ENCODE measurements at places on chromosomes 4 and X. TPM values are rescaled to one million over a fixed set of nuclear protein-coding genes. Genes with fewer than 3 reads are reported as not detected.

Gene NUDT6
- total RNA-seq, result 13.7 TPM

DNA sequence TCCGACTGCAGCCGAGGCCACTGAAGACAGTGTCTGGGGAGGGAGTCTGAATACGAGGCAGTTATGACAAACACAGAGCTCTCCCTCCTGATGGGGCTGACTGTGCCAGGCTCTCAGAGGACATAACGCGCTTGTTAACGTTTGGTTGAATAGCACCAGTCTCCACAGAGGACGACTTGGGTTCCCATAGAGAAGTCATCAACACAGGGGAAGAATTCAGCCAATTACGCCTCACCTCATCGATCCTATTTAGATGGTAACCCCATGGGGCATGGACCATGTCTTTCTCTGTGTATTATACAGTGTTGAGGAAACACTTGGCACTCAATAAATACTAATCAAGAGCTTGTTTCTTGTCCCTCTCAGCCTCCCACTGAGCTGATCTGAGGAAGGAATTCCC, 642.6 kb upstream of the LCORL start:
- DNase-seq, result no peak

DNA sequence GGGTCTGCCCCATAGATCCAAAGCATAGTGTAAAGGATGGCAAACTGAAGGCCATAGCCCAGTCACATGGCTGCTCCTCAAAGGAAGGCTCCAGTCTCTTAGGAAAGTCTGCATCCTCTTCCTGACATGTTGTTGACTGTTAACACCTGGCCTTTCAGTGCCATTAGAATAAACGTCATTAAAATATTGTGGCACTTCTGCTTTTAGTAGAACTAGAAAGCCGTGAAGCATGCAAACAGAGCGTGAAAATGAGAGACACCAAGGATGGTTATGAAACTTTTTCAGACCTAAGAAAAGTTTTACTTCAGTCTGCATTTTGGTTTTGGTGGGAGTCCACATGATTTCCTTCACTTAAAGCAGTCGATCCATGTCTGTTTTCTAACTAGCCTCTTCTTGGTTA, 41.1 kb upstream of the AFF2 start:
- DNase-seq, result no peak

GRCh38 chr4:158016511-158016910, 156.3 kb downstream of the GASK1B start:
- no peak for DNase-seq

Gene FAM200B
- 46.9 TPM for total RNA-seq

- DNase-seq, result no peak
These were observed 40.6 kb upstream of the PRDX4 start for GRCh38 chrX:23626651-23627050.

DNA sequence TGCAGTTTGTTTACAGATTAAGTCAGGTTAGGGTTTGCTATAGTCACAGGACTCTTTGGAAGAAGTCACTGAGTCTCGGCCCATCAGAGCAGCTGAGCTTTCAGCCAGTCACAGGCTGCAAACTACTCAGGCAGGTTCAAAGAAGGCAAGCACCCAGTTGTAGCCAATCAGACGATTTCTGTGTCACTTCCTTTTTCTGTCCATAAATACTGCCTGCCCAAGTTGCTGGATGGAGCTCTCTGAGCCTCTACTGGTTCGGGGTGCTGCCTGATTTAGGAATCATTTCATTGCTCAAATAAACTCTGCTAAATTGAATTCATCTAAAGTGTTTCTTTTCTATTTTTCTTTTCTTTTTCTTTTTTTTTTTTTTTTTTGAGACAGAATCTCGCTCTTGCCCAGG, 7.3 kb upstream of the SH3BP2 start:
- DNase-seq, result no peak

Gene TRIM61
- 12.3 TPM for total RNA-seq
